GM04504 (cell line): ENCODE measurements at places on chromosomes 3 and 15.

DNA sequence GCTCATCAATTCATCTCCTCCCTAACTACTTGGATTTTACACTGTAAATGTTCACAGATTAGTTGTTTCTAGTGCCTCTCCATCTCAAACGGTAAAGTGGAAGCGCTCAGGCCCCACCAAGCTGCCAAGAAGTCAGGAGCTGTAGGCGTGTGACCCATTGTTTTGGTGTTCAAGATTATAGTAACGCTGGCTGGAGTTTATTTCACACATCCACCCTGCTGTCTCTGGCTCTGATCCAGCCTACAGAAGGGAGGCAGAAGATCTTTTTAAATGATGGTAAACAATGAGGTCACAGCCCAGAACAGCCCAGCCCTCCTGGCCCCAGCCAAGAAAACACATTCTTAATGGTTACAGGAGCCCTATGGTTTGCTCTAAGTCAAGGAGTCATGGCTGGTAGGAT, 25.7 kb upstream of the GALNT15 start:
- DNase-seq: peak; percentile 90

GRCh38 chr3:141401573-141402475, 33.5 kb downstream of the ZBTB38 start:
- no peak for DNase-seq

GRCh38 chr3:13426591-13426990, 6.5 kb upstream of the NUP210 start:
- no peak for DNase-seq

DNA sequence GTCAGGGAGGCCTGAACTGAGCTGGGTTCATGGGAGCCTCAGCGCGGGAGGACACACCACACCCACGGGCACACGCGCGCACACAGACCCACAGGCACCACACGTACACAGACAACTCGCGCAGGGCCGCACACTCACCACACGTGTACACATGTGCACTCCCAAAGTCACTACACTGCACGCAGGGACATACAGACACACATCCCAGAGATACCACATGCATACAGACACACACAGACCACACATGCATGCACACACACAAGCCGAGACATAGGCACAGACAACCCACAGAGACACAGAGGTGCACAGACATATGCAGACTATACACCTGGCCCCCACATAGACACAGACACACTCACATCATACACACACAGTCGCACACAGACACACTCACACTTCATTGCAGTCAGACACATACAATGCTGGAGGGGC, 1.1 kb upstream of the MGLL start:
- no peak for DNase-seq

- DNase-seq: no peak
Measured at GRCh38 chr15:98888820-98889479, 118.6 kb downstream of the PGPEP1L start.

GRCh38 chr15:67176195-67176971, 78.1 kb downstream of the AAGAB start:
- DNase-seq: no peak

DNA sequence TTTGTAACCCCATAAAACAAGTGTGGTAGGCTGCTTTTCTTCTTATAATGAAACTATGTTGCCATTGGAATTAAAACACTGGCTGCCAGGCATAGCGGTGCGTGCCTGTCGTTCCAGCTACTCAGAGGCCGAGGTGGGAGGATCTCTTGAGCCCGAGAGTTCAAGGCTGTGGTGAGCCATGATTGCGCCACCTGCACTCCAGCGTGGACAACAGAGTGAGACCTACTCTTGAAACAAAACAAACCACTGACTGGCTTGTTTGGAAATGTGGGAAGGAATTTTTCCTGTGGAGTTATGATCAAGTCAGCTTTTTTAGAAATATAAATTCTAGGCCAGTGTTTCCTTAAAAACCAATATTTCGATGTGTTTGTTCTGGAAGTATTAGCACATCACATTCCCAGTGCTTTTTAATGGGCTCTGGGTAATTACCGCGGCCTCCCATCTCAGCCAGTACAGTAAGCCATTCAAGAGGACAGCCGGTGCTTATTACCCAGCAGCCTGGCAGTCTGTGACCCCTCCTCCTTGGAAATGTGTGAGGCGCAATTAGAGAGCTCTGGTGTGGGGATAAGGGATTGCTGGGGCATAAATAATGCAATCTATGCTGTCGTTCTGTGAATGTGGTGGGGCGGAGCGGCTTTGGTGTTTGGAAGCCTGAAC, 58.3 kb upstream of the TRAK1 start:
- peak; percentile 96 for DNase-seq

- DNase-seq: no peak
Measured at GRCh38 chr15:93166675-93167074, 77.7 kb upstream of the RGMA start.

GRCh38 chr3:194537732-194538247, 51.0 kb upstream of the ATP13A3 start:
- DNase-seq: peak; percentile 47

- DNase-seq: no peak
Measured at GRCh38 chr15:69861331-69862171, 236.2 kb downstream of the TLE3 start.

GRCh38 chr3:60309539-60310268, 941.5 kb downstream of the FHIT start:
- DNase-seq: no peak

- DNase-seq: peak; percentile 30
Measured at GRCh38 chr3:129123314-129124060, 1.9 kb upstream of the RAB43 start.

DNA sequence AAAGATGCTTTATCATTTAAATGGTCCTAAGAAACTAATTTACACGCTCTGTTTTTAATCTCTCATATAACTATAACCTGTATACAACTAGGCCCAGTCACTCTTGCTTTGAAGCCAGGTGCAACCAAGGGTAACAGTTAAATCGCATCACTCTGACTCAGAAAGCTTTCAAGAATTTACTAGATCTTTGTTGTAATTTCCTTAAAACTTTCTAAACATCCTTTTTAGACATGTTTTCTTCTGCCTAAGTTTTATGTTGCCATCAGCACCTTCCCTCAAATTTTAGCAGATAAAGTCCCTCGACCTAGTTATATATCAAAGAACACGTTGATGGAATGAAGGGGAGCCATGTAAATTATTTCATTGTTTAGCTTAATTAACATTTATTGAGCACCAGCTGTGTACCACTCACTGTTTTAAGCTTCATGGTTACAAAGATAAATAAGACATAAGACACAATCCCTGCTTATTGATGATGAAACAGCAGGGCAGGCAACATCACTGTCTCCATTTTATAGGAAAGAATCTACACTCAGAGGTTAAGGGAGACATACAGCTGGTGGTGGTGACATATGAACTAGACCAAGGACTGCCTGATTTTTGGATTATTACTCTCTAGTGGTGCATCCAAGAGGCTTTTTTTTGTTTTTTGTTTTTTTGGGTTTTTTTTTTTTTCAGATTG, 101.0 kb downstream of the CD200R1L start:
- no peak for DNase-seq

DNA sequence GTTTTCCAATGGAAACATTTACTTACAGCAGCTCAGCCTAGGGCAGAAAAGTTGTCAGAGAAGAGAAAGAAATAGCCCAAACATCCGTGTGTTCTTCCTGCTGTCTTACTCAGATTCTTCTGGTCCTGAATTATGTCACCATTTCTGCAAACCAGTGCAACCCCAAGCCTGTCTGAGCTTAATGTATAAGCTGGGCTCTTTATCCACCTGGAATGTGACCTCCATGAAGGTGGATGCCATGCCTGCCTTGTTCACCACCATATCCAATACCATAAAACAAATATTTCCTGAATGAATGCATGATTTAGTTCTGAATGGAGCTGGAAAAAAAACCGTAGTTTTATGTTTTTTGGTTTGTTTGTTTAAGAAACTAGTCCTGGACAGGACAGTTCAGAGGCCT, 150.9 kb downstream of the RYR3 start:
- no peak for DNase-seq

DNA sequence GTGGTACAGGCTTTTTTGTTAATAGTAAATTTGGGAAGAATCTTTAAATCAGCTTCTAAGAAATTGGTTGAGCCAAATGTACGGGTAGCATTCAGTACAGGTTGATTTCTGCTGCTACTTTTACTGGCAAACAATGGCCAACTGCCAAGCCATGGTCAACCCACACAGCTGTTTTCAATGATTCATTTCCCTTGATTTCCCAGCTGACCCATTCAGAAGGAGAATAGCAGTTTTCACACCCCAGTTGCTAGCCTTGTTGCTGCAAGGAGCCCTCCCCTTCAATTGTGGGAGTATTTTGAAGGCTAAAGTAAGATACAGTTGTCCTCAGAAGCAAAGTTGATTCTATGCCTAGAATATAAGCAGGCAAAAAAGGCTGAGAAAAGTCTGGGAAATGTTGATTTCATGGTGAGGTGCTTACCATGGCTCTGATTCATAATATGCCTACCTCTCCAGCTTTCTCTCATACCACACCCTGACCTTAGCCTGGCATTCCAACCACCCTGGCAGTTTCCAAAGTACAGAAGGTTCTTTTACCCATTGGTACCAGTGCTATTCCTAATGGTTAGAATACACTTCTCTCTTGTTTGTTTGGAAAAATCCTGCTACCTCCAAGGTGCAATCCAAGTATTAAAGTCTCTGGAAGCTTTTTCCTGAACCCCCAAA, 320.3 kb upstream of the TGFBR2 start:
- peak; percentile 78 for DNase-seq

DNA sequence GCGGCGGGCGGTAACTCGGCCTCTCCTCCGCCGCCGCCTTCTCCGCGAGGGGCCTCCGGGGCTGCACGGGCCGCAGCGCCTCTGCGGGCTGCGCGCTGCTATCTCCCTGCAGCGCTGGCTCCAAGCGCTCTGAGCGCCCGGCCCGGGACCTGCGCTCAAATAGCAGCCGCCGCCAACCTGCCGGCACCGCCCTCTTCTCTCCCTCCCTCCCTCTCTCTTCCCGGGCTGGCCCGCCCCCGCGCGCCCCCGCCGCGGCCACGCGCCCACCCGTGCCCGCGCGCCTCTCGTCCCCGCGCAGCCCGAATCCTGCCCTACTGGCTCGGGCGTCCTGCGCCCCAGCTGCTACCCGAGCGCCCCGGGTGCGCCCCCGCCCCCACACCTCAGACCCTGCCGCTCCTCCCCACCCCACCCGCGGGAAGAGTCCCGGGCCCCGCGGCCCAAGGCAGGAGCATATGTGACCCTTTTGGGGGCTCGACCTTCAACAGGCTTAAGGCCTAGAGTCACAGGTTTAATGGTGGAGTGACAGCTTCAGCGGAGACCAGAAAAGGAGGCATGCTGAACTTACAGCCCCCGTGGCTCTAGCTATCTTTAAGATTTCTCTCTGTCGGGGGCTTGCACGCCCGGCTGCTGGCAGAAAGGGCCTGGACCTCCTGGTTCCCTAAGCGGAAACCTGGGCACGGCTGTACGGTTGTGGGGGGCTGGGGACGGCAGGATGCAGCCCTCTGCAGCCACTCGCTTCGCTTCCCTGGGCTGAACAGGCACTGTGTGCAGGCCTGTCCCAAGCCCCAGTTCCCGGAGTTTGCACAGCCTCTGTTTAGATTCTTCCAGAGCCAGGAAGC, at the start of gene CACNA2D2:
CACNA2D2 (minus strand) TSS at position 131 of the 839 bp plus-strand sequence. CDS start 211 bp downstream, outside the sequence.
- no peak for DNase-seq

- no peak for DNase-seq
Measured at GRCh38 chr15:63072809-63073277, 30.3 kb downstream of the TPM1 start.

- DNase-seq: no peak
Measured at GRCh38 chr3:124540550-124541211, 189.6 kb upstream of the UMPS start.

GRCh38 chr3:30871720-30872119, 22.7 kb downstream of the GADL1 start:
- no peak for DNase-seq

- DNase-seq: no peak
Measured at GRCh38 chr15:29656636-29657475, 165.4 kb downstream of the TJP1 start.

DNA sequence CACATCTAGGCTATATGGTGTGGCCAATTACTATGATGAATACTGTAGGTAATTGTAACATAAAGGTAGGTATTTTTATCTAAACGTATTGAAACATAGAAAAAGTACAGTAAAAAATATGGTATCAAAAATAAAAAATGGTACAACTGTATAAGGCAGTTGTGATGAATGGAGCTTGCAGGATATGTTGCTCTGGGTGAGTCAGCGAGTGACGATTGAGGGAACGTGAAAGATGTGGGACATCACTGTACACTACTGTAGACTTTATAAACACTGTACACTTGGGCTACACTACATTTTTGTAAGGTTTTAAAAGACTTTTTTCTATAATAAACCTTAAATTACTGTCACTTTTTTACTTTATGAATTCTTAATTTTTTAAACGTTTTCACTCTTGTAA, 10.3 kb downstream of the CTNNB1 start:
- DNase-seq: no peak

DNA sequence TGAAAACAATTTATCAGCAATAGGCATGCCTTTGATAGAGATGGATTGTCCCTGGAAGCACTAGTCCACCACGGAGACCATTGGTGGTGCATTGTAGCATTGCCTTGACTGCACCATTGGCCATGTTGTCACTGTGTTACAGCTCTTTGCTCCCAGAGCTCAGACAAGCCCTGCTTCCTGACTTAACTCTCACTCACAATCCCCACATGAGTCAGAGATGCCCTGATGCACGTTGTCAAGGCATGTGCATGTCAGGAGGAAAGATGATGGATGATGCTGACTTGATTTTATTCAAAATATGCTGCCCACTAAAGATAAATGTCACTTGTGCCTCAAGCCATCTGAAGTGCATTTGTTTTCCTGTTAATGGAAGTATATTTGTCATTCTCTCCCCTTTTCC, 266.1 kb downstream of the ARRDC4 start:
- no peak for DNase-seq

- DNase-seq: no peak
Measured at GRCh38 chr3:191257286-191257685, 58.2 kb downstream of the OSTN start.

- no peak for DNase-seq
Measured at GRCh38 chr15:76160426-76161152, 100.8 kb downstream of the TMEM266 start.

GRCh38 chr3:19254784-19255338, 106.6 kb downstream of the KCNH8 start:
- DNase-seq: no peak

DNA sequence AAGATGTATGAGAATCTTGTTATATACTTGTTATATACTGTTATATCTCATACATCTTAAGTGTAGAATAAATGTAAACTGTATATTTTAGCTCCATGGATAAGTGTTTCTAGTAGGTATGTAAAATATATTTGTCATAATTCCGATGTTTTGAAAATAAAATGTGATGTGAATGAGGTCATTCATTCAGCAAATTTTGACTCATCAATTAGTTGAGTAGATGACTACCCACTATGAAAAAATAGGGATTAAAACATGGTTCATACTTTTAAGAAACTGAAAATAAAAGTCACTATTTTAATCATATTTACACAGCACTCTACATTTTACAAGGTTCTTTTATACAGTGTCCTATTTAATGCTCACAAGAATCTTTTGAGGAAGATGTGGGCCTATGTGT, 28.4 kb upstream of the CNTN3 start:
- no peak for DNase-seq
